ENCODE measurements at places on chromosomes 1 and 21.

GRCh38 chr1:183512450-183512849 is 40.2 kb downstream of the SMG7 start:
- DNase-seq, result no peak
- no peak overlapping the region for H3K27ac ChIP-seq
- no peaks in the 10 kb centered on the region for H3K27me3 ChIP-seq
- peaks cover 13% of the 10 kb centered on the region for H3K36me3 ChIP-seq

DNA sequence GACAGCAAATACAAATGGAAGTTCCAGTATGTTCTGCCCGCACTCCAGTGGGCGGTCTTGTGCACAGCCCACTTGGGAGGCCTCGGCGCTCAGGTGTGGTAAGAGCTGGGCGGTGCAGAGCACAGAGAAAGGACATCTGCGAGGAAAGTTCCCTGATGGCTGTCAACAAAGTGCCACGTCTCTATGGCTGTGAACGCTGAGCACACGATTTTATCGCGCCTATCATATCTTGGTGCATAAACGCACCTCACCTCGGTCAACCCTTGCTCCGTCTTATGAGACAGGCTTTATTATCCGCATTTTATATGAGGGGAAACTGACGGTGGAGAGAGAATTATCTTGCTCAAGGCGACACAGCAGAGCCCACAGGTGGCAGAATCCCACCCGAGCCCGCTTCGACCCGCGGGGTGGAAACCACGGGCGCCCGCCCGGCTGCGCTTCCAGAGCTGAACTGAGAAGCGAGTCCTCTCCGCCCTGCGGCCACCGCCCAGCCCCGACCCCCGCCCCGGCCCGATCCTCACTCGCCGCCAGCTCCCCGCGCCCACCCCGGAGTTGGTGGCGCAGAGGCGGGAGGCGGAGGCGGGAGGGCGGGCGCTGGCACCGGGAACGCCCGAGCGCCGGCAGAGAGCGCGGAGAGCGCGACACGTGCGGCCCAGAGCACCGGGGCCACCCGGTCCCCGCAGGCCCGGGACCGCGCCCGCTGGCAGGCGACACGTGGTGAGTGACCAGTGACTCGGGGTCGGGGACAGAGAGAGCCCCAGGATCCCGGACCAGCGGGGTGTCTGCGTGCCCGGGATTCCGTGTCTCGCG is at the start of gene IL12RB2:
Gene IL12RB2 (plus strand): TSS at position 623 of the 810 bp plus-strand sequence. CDS start 12,496 bp downstream, outside the sequence.
- no peak within 1 kb of the TSS for H3K27ac ChIP-seq
- peak within 1 kb of the TSS; percentile 23 for H3K4me3 ChIP-seq
- DNase-seq, result no peak

DNA sequence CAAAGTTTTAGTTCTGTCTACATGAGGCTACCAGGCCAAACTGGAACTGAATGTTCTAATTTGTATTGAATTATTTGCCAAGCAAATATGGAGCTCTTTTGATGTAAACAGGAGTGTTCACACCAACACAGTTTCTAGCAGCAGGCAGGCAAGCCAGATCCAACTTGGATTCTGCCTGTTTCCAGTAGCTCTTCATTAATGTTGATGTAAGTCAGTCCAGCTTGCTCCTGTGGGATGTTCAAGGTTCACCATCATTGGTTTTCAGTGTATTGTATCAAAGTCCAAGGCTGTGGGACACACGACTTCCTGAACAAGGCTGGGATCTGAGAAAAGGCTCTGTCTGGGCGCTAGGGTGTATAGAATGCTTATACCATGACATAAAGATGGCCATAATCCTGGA is 68.1 kb downstream of the PAPPA2 start:
- H3K4me1 ChIP-seq, result no peaks in the 10 kb centered on the region
- DNase-seq, result no peak
- peaks cover 3% of the 10 kb centered on the region for H3K27me3 ChIP-seq
- H3K36me3 ChIP-seq, result no peaks in the 10 kb centered on the region
- H3K27ac ChIP-seq, result no peak overlapping the region
- no peak overlapping the region for H3K4me3 ChIP-seq

DNA sequence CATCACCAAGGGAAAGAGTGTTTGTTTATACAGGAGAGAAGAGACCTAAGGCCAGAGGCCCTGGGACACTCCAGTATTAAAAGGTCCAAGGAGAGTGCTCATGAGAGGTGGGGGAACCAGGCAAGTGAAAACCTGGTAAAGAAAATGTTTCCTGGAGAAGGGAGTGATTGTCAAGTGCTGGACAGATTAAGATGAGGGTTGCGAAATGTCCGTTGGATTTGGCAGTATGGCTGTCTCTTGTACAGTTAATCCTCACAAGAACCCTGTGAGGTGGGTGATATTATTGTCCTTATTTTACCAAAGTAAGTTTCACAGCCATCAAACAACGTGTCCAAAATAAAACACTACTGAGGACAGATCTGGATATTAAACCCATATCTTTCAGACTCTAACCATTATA is 44.2 kb downstream of the RPAP2 start:
- H3K27me3 ChIP-seq, result no peaks in the 10 kb centered on the region
- no peak overlapping the region for H3K27ac ChIP-seq
- no peaks in the 10 kb centered on the region for H3K4me1 ChIP-seq
- H3K36me3 ChIP-seq, result peaks cover 37% of the 10 kb centered on the region

GRCh38 chr1:33302325-33302724 is 18.6 kb downstream of the A3GALT2 start:
- no peaks in the 10 kb centered on the region for H3K4me1 ChIP-seq
- peaks cover 7% of the 10 kb centered on the region for H3K36me3 ChIP-seq
- no peak overlapping the region for H3K27ac ChIP-seq
- no peaks in the 10 kb centered on the region for H3K27me3 ChIP-seq
- DNase-seq, result peak; percentile 23

DNA sequence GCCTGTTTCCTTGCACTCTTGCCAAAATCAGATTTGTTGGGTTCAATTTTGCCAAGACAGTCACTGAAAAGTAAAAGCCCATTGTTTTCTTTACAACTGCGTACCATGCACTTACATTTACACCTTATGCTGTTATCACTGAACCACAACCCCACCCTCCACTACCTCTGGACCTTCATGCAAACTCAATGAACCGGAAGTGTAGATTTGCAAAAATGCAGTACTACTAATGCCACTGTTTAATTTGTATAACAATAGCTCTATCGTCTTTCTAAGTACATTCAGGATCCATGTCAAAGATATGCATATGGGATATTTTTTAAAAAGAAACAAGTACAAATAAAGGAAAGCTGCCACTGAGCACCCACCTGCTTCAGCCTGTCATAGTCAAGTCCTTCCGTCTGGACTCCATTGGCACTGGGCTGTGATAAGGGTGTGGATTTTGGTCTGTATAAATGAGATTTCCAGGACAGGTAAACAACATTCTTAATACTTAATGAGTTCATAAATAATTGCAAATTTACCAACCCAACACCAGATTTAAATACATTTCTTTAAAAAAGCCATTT is 72.9 kb upstream of the LBR start:
- peaks cover 17% of the 10 kb centered on the region for H3K36me3 ChIP-seq
- no peak overlapping the region for H3K4me3 ChIP-seq
- no peaks in the 10 kb centered on the region for H3K27me3 ChIP-seq
- DNase-seq, result no peak

- no peaks in the 10 kb centered on the region for H3K4me1 ChIP-seq
- no peak for DNase-seq
- peak overlapping the region; percentile 13 for H3K4me3 ChIP-seq
- H3K36me3 ChIP-seq, result peaks cover 19% of the 10 kb centered on the region
Measured at GRCh38 chr1:46062651-46063319, 69.6 kb downstream of the PIK3R3 start.

DNA sequence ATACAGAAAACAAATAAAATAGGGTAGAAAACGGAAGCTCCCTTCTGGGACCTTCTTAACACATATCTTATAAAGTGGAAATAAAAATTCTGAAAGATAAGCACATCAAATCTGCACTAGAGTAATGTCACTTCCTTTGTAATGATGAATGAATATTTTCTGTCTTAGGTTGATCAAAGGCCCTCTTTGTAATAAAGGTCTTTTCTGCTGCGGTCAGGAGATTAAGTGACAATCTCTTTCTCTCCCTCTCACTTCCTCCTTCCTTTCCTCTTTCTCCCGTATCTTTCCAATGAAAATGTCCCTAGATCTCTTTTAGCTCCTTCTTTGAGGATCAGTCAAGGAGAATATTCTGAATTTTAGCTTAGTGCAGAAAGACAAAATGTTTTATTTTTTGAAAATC is 33.8 kb downstream of the TMCO1 start:
- no peaks in the 10 kb centered on the region for H3K27me3 ChIP-seq
- H3K36me3 ChIP-seq, result peaks cover 23% of the 10 kb centered on the region
- H3K4me1 ChIP-seq, result no peaks in the 10 kb centered on the region
- H3K4me3 ChIP-seq, result no peak overlapping the region
- no peak overlapping the region for H3K27ac ChIP-seq

- H3K4me3 ChIP-seq, result no peak overlapping the region
- no peak for DNase-seq
- H3K4me1 ChIP-seq, result no peaks in the 10 kb centered on the region
- no peaks in the 10 kb centered on the region for H3K27me3 ChIP-seq
- no peak overlapping the region for H3K27ac ChIP-seq
Measured at GRCh38 chr1:215397106-215397505, 170.0 kb upstream of the KCTD3 start.

DNA sequence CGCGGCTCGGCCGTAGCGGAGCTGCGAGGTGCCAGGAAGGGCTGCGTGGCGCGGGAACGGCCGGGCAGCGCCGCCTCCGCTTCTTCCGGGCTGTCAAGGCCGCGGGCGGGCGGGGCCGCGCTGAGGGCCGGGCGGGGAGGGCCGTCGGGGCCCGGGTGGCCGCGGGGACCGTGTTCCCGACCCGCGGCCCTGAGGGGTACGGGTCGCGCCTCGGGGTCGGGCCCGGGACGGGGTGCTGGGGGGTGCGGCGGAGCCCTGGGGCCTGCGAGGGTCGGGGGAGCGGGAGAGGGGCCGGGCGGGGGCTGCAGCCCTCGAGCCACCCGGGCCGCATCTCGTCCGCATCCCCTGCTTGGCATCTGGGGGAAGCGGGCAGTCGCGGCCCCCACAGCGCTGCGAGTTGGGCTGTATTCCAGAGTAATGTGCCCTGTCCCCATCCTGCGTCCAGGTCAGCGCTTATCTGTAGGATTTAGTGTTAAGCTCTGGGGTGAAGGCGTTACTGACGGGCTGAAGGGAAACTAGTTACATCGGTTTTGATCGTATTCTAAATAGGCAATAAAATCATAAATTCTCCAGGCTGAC is 379 bp downstream of the RER1 start:
- peak overlapping the region; percentile 47 for H3K27ac ChIP-seq
- peaks cover 37% of the 10 kb centered on the region for H3K36me3 ChIP-seq
- no peaks in the 10 kb centered on the region for H3K27me3 ChIP-seq

DNA sequence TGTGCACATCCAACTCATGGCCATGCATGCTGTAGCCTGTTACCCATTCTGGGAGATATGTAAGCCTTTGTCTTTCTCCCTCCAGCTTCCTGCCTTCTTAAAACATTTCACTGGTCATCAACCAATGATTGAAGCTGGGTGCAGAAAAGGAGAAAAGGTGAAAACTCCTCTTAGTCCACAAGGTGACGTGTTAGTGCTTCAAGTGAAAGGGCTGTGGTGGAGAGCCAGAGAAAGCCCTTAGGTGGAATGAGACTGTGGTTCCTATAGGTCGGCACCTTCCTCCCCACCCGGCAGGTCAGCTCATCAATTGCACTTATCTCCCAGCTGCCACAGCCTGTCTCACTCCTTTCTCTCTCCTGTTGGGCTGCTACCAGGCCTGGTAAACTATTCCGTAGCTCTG is 30.4 kb downstream of the ERG start:
- no peak for DNase-seq
- no peak overlapping the region for H3K27ac ChIP-seq
- no peaks in the 10 kb centered on the region for H3K27me3 ChIP-seq
- H3K4me3 ChIP-seq, result no peak overlapping the region
- no peaks in the 10 kb centered on the region for H3K36me3 ChIP-seq
- peaks cover 32% of the 10 kb centered on the region for H3K4me1 ChIP-seq

DNA sequence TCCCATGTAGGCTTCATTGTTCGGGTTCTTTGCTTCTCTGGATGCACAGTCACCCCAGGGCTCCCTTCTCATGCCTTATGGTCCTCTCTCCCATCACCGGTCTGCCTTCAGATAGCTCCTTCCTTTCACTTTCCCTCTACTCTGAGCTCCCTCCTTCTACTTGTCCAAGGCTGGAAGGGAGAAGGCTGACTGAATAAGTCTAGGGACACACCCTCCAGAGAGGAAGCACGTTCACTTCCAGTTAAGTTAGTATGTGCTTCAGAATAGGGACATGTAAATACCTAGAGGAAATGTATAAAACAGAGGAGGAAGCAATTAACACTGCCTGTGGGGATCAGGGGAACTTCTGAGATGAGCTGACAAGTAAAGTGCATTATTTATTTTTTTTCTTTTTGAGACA is 23.5 kb downstream of the CXADR start:
- H3K4me1 ChIP-seq, result peaks cover 9% of the 10 kb centered on the region

DNA sequence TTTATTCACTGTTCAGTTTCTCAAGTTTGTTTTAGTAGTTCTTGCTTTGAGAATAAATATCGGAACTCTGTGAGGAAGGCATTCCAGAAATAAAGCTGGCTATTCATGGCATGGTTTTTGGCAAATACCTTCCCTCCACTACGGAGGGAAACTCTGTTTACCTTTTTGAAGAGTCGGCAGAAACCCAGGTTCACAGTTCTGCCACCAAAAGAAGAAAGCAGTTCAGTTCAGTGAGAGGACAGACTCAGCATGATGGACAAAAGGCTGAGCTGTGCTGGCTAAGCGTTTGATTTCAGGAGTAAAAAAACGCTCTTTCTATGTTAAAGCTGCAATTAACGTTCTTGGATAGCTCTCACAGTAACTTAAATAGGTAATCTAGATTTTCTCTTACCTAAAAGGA is 42.4 kb downstream of the CNN3 start:
- no peaks in the 10 kb centered on the region for H3K36me3 ChIP-seq
- H3K4me3 ChIP-seq, result no peak overlapping the region
- H3K4me1 ChIP-seq, result peaks cover 8% of the 10 kb centered on the region

GRCh38 chr1:34684266-34684665 is 70.6 kb upstream of the GJB5 start:
- H3K27ac ChIP-seq, result no peak overlapping the region
- H3K4me1 ChIP-seq, result no peaks in the 10 kb centered on the region
- H3K36me3 ChIP-seq, result no peaks in the 10 kb centered on the region

GRCh38 chr1:2076826-2077225 is 26.6 kb downstream of the PRKCZ start:
- H3K36me3 ChIP-seq, result peaks cover 18% of the 10 kb centered on the region
- DNase-seq, result no peak
- H3K4me3 ChIP-seq, result no peak overlapping the region
- no peaks in the 10 kb centered on the region for H3K27me3 ChIP-seq
- H3K27ac ChIP-seq, result no peak overlapping the region

DNA sequence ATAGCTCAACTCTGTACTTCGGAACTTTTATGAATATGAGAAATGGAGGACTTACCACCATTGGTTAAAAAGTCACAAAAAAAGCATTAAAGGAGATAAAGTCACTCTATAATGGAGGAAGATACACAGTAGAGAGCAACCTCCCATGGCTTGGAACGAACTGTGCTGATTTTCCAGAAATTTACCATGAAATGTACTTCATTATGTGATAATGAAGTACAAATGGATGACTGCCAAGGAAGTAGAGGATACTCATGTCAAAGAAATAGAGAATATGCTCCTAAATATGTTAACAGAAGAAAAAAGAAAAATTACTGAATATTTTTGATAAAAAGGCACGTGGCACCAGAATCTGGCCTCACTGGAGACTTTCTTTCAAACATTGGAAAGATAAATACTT is 23.6 kb upstream of the PLA2G2E start:
- H3K4me1 ChIP-seq, result peaks cover 7% of the 10 kb centered on the region
- no peaks in the 10 kb centered on the region for H3K36me3 ChIP-seq
- no peak overlapping the region for H3K27ac ChIP-seq
- no peak overlapping the region for H3K4me3 ChIP-seq
- no peak for DNase-seq
- H3K27me3 ChIP-seq, result no peaks in the 10 kb centered on the region

All from RWPE2 (cell line).